Effector memory CD4-positive, alpha-beta T cell (primary cell): ENCODE measurements at places on chromosomes 3 and 15.

DNA sequence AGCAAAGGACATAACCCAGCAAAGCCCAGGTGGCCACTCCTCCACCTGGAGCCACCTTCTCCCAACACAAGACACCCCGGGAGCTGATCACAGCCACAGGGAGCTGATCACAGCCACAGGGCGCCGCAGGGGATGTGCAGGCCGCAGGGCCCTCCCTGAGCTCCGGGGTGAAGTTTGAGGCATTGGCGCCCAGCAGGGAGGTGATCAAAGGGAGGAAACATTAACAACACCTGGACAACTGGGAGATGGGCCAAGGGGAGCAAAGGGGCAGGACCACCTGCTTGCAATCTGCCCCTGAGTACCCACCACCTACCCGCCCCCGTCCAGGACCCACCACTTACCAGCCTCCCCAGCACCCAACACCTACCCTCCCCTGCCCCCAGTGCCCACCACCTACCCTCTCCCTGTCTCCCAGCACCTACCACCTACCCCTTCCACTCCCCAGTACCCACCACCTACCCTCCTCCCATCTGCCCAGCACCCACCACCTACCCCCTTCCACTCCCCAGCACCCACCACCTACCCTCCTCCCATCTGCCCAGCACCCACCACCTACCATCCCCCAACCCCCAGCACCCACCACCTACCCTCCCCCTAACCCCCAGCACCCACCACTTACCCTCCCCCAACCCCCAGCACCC lies 2.4 kb downstream of the UROC1 start:
- no peak for DNase-seq

- DNase-seq: no peak
These were observed 97.1 kb downstream of the LRRC28 start for GRCh38 chr15:99348412-99348811.

- DNase-seq: no peak
These were observed 7.8 kb upstream of the NRROS start for GRCh38 chr3:196631682-196632045.

DNA sequence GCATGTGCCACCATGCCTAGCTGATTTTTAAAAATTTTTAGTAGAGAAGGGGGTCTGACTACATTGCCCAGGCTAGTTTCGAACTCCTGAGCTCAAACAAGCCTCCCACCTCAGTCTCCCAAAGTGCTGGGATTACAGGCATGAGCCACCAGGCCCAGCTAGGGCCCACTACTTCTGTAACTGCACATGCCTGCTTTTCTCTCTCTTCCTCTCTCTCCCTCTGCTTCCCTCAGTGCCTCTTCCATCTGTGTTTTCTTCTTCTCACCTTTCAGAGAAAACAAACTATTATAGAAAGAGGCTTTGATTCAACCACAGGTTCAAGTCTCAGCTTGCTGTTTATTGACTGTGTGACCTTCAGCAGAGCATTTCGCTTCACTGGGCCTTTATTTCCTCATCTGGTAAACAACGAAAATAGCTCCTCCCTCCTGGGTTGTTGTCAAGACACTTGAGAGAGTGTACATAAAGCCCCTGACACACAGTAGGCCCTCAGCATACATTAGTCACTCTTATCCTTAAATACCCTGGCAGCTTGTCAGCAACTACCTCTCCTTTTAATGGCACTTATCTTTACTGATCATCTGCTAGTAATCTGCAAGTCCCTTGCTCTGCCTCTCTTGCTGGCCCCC lies 10.2 kb downstream of the TADA3 start:
- no peak for DNase-seq

- DNase-seq: no peak
These were observed 23.2 kb upstream of the CMSS1 start for GRCh38 chr3:99794485-99794884.

DNA sequence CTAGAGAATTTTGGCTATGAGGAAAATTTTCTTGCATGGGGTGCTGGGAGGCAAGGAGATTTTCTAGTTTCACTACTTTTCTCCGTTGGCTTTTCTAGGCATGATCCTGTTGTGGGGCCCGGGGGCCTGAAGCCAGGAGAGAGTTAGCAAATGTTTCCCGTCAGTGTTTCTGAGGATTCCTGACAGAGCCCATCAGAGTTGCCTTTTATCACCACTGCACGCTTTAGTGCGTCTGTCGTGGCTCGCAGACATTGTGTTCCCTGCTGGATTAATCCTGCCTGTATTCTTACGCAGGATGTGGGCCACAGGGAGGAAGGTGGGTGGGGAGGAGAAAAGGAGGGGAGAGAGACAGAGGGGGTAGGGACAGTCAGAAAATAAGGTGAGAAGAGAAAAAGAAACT lies 18.1 kb upstream of the BOC start:
- no peak for DNase-seq

DNA sequence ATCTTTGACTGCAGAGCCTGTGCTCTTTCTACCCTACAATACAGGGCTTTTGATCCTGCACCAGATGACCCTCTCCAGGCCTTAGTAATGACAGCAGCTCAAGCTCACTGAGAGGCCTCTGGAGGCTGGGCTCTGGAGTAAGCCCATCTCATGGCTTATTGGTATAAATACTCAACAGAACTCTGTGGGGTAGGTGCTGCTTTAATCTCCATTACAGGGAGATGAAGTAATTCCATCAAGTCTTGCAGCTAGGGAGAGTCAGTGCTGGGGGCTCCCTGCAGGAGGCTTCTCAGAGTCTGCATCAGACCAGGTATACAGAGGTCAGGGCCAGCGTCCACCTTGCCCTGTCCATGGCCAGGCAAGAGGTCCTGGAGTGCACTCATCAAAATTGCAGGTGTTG lies 89.2 kb upstream of the SLC6A11 start:
- no peak for DNase-seq

DNA sequence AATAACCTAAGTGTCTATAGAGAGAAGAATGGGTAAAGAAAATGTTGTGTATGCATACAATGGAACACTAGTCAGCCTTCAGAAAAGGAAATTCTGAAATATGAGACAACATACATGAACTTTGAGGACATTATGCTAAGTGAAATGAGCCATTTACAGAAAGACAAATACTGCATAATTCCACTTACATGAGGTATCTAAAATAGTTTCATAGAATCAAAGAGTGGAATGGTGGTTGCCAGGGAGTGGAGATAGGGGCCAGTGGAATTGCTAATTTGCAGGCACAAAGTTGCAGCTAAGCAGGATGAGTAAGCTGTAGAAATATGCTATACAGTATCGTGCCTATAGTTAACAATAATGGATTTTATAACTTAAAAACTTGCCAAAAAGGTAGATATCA lies 779.6 kb upstream of the ARPP21 start:
- no peak for DNase-seq

GRCh38 chr3:98805571-98805970 lies 42.4 kb downstream of the ST3GAL6 start:
- no peak for DNase-seq

DNA sequence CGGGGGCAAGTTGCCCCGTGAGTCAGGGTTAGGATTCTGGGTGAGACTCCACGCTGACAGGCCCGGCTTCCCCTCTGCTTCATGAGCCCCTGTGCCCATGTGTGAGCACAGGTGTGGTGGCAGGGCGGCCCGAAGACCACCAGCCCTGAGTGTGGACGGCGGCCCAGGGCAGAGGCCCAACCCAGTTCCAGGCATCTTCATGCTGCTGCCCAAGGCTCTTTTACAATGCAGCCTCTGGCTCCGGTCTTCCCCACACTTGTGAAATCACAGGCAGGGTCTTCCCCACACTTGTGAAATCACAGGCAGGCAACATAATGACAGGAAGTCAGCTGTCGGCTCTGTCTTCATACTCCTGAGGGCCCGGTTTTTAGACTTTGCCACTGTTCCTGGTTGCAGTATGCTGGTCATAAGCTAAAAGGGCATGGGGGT lies 78.8 kb downstream of the AAGAB start:
- DNase-seq: no peak

DNA sequence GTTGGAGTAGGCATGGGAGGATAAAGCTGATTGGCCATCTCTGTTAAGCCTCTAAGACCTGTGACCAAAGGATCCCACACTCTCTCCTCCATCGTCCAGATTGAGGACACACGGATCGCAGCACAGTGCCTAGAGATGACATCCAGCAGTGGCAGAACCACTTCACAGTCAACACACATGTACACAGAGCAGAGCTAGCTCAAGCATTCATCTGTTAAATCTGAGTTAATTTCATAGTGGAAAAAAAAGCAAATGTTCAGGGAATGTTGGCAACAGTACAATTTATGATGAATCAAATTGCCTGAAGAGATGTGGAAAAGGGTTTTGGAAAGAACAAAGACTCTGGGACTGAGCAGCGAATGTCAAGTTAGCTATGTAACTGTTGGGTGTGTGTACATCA lies 108.1 kb upstream of the PLAAT1 start:
- DNase-seq: no peak

GRCh38 chr3:57006949-57007419 lies 53.5 kb upstream of the SPATA12 start:
- no peak for DNase-seq

DNA sequence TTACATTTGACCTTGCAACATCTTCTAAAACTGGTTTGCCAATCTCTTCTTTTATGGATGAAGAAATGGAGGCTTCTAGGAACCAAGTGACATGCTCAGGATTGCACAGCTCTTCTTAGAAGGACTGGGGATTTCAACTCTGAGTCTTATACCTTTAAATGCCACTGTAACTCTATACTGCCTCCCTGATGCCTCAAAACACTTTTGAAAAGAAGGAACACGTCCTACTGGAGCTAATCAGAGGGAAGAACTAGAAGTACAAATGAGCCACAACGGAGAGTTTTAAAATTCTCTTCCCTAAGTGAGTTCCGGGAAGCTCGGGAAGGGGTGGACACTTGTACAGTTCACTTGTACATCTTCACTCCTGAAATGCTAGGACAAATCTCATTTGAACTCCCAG lies 949 bp upstream of the MITF start:
- DNase-seq: no peak

- no peak for DNase-seq
These were observed 107.5 kb downstream of the EOMES start for GRCh38 chr3:27614592-27614991.

GRCh38 chr3:43257850-43258249 lies 28.5 kb upstream of the SNRK start:
- DNase-seq: no peak

GRCh38 chr3:123571264-123571972 lies 13.4 kb downstream of the HACD2 start:
- no peak for DNase-seq

DNA sequence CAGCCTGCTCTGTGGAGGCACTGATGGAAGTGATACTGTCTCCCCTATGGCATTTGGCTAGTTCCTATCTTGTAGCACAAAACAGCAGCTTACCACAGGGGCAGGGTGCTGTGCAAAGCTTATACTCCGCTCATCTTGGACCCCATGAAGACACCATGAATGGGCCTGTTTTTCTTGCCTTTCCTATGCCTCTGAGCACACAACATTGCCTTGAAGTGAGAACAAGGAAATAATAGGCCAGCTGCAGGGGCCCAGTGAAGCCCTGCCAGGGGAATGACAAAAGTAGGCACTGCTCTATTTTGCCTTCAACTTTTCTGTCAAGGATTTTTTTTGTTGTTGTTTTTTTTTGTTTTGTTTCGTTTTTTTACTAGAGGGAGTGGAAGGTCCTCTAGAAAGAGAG lies 110.3 kb downstream of the PDE8A start:
- no peak for DNase-seq

DNA sequence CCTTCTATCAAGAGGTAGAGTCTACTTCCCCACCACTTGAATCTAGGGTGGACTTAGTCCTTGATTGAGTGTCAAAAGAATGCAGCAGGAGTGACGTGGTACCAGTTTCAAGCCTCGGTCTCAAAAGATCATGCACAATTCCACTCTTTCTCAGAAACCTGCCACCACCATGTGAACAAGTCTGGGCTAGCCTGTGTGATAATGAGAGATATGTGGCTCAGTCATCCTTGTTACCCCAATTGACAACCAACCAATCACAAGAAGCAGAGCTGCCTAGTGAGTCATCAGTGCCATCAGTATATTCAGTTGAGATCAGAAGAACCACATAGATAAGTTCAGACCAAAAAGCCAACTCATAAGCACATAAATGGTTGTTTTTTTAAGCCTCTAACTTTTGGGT lies 374.5 kb downstream of the IL20RB start:
- no peak for DNase-seq

- no peak for DNase-seq
These were observed 4.3 kb downstream of the RHOV start for GRCh38 chr15:40869686-40870085.

GRCh38 chr15:75353604-75354003 lies 6.8 kb downstream of the NEIL1 start:
- DNase-seq: no peak

DNA sequence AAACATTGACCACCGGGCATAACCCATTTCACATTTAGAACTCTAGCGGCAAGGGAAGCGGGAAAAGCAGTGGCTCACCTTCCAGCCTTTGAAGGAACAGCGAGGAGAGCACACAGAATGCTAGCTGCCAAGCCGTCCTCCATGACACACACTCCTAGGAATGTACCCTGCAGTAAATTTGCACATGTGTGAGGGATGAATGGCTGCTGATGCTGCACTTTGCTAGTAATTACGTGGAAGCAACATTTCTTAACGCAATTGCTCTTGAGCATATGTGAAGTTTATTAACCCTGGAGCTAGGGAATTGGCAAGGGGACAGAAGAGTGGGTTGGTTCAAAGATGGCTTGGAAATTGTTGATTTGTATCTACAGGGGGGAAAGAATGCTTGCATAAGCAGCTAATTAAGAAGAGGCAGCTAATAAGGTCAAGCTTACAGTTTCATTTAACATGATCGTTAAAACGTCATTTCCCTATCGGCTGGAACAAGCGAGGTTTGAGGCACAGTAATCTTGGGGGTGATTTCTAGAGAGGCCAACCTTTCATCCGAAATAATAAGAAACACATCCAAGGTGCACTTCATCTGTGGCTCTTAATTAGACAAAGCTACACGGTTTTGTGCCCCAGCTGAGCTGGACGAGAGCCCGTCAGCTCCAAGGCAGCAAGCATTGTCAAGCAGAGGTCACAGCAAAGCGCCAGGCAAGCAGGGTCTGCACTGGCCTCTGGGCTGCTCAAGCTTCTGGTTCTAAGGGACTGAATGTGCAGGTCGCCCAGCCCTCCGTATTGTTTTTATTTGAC lies 123.4 kb downstream of the CHSY1 start:
- DNase-seq: no peak

DNA sequence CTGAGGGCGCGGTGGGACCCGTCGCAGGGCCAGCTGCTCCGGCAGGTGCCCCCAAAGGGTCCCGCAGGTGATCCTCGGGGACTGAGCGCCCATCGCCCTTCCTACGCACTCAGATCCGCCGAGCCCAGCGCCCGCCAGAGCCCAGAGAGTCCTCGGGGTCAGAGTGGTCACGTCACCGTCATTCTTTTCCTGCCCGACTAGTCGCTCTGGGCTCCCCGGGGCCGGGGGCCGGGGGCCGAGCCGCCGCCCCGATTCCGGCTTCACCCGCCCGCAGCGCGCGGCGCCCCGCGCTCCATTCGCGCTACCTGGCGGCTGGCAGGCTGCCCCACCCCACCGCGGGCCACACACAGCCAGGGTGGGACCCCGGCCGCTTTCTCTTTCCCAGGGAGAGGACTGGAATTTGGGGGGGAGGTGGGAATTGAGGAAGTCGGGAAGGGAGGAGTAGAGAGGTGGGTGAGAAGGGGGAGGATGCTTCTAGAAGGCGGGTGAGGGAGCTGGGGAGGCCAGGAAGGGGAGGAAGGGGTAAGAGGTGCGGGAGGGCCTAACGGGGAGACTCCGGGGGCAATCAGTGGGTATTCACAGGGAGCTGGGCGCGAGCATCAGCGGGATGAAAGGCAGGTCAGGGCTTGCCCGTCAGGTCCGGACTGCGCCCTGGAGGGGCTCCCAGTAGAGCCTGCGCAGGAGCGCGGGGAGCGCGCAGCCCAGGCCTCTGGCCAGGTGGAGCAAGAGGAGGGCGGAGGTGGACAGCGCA lies 36.1 kb upstream of the EPHB3 start:
- no peak for DNase-seq
